ENCODE measurements at places on chromosomes 4 and X.

DNA sequence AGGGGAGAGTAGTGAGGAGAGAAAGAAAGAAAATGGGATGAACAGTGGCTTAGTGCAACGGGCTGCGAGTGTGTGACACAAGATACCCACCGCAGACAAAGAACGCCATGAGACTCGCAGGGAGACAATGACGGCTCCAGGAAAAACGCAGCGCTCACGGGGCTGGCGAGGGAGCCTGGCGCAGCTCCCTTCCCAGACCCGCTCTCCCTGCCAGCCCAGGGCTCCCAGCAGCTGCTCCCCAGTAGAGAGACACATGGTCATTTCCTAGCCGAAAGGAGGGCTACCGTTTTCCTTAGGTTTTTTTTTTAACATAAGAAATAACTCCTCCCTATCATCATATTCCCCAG, 149.5 kb downstream of the MAML3 start:
- DNase-seq: no peak

DNA sequence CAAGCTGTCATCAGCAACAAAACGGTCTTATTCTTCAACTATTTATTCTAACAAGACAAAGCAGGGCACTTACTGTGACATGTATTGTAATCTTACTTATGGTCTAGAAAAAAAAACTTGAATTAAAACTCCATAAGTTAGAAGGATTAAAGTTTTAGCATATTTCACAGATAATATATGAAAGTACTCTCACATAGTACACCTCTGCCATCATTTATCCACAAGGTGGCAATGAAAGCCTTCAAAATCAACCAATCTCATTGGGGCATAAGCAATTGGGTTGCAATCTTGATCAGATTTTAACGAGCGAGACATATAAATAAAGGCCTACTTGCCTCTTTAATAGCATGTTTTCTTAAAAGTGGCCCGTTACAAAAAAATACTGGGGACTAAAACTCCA, 1382.9 kb downstream of the FAM133A start:
- no peak for DNase-seq

- DNase-seq: no peak
Observed at GRCh38 chr4:48134081-48134480, at the start of gene TXK. TXK (minus strand) TSS chr4:48134250; CDS start chr4:48134170, 80 bp downstream.

- DNase-seq: no peak
Observed at GRCh38 chr4:2949782-2950125, 13.5 kb downstream of the NOP14 start.

DNA sequence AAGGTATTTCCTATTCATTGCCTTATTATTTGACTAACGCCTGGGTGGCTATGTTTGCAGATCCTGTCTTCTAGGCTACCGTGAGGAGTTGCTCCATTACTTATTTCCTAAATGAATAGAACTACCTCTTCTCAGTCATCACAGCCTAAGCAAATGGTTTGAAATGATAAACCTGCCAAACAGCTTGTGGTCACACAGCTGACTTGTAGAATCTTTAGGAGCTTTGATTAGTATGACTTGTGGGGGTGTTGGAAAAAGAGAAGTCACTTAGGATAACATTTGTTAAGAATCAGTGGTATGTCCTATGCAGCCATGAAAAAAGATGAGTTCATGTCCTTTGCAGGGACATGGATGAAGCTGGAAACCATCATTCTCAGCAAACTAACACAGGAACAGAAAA, 169.3 kb downstream of the PPARGC1A start:
- no peak for DNase-seq

DNA sequence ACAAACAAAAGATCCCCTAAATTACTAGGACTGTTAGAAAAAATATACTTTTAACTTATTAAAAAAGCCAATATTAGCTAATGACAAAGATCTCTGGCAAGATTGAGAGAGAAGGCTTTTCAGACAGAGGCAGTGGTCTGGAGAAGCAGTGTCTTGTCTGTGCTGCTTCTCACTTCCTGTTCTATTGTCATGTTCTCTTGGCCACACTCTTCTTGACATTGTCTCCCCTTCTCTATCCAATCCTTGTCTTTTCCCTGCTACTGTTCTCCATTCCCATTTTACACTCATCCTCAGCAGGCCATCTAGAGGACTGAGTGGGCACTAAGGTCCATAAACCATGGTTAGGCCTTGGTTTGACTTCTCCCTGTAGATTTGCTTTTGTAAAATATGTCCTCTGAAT, 14.0 kb upstream of the TAPT1 start:
- DNase-seq: no peak

DNA sequence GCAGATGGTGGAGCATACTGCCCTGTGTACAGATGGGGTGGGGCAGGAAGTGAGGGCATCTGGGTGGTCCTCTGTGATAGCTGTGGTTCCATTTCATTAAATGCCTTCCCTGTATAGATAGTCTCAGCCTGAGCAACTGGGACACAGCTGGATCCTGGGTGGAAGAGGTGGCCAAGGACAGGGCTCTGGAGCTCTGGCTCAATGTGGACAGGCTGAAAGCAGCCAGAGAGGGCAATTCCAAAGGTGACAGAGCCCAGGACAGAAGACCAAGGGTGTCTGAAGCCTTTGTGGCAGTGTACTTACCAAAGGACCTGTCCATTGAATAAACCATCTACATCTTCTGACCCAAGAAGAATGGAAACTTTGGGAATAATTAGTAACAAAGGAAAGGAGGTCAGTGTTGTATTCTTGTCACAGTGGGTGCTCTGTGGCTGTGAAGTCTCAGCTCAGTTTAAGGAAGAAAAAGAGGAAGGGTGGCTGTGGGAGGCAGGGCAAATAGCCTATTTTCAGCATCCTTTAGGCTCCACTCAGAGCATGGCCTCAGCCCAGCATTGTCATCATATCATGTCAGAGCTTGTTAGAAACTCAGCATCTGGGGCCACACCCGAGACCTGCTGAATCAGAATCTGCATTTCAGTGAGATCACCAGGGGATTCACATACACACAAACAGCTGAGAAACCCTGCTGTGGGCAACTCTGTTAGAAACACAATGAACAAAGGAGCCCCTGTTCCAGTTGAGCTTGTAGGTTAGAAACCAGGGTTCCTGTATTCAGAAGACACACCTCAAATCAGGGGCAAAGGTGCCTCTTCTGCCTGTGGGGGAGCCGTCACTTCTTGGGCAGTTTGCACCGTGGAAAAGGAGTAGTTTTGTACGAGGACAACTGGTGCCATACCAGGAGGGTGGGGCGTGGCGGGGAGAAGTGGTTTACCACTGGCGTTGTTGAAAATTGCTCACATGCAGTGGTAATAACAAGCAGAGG, 168.6 kb downstream of the PTTG2 start:
- peak; percentile 28 for DNase-seq

GRCh38 chr4:89894649-89895550, at the start of gene MMRN1:
MMRN1 (plus strand) TSS chr4:89894854; CDS start chr4:89894972, 118 bp downstream.
- DNase-seq: no peak
